NCI-H1105 (cell line): ENCODE measurements at places on chromosomes 4 and X.

- DNase-seq, result no peak
These were observed 65.6 kb downstream of the MCF2 start for GRCh38 chrX:139642241-139642927.

GRCh38 chrX:10534611-10535010 is 85.8 kb downstream of the MID1 start:
- no peak for DNase-seq

DNA sequence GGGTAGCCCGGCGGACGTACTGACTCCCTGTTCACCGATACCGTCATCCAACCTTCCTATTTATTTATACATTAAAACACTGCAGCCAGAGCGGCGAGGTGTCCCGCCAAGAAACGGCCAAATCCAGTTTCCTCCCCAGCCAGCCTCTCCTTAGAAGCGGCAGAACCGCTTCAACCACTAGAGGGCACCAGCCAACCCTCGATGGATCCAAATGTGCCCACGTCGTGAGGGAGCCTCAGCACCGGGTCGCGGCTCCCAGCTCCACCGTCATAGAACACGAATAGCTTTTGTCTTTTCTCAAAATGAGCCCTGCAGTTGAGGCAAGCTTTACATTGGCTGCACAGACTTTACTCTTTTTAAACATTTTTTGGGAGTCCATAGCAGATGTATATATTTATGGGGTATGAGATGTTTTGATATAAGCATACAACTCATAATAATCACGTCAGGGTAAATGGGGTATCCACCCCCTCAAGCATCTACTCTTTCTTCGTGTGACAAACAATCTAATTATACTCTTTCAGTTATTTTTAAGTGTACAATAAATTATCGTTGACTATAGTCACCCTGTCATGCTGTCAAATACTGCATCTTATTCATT is 13.0 kb upstream of the HELT start:
- peak; percentile 74 for DNase-seq

DNA sequence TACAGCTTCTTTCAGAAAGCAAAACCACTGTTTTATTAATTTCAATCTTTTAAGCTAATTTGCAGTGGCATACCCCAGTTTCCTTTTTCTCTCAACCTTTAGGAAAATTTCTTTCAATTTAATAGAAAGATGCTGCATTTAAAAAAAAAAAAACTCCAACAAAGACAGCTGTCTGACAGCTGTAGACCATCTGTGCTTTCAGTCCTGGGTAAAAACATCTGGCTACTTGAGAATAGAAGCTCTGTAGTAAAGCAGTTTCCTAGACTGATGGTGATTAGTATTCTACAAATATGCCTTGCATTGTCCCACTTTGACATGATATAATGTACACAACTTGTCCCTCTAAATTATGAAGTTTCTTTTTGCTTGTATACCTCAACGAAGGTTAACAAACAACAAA is 197.8 kb downstream of the EDA start:
- no peak for DNase-seq
